DMS 273 treated with DMSO at 0.1 percent for 48 hours (cell line): ENCODE measurements at places on chromosomes 16 and 17.

DNA sequence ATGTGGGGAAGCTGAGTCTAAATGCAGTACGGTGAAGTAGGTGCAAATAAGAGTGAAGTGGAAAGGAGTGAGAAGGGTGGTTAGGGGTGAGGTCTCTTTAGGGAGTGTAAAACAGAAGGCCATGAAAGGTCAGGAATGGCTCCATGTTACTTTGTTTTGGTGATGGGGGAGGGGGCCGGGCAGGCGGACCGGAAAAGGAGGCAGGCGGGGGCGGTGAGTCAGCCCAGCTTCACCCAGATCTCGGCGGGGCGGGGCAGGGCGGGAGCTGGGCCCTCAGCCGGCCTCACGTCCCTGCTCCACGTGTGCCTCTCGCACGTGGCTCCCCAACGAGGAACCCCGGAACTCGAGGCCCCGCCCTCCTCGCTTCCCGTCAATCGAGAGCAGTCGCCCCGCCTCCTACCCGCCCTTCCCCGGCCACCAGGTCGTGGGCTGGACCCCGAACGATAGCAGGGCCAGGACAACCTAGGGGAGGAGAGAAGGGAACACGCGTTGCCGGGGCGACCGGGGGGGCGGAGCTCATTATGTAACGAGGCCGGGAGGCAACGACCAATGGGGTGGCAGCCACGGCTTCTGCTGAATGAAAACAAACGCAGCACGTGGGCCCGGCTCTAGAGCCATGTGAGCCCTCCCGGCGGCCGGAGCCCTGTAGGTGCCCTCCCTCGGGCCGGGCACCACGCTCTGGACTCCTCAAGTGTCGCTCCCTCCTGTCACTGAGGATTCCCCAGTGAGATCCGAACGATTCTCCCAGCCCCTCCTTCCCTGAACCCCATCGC, 1.4 kb downstream of the NR1D1 start:
- peak; percentile 95 for DNase-seq

- DNase-seq: no peak
Observed at GRCh38 chr17:46977750-46978488, 1.1 kb downstream of the RPRML start.

GRCh38 chr16:81861503-81861902, 82.4 kb downstream of the PLCG2 start:
- no peak for DNase-seq

DNA sequence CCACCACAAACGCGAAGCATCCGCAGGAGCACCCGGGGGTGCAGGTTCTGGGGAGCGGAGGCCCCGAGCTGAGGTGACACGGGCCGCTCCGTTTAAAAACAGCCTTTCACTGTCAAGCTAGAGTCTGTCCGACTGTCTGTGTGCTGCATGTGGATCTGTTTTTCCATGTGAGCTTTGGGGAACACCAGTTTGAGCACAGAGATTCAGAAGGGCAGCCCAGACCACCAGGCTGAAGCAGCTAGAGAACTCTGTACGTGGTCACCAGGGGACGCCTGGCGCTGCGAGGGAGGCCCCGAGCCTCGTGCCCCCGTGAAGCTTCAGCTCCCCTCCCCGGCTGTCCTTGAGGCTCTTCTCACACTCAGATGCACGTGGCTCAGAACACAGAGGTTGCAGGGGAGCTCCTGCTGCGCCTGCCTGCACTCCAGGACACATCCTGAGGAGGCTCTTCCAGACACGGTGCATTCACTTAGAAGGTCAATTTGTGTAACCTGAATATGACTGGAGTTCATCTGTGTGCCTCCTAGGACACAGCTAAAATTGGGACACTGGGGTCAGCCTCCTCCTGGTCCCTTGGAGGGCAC, 15.7 kb upstream of the FOXK2 start:
- no peak for DNase-seq

- no peak for DNase-seq
Observed at GRCh38 chr16:84467256-84467655, 37.2 kb downstream of the MEAK7 start.

- DNase-seq: no peak
Observed at GRCh38 chr17:76307966-76308338, at the start of gene QRICH2. TSS of gene QRICH2 (minus strand) at chr17:76308276. CDS start at chr17:76307998, 278 bp downstream.

DNA sequence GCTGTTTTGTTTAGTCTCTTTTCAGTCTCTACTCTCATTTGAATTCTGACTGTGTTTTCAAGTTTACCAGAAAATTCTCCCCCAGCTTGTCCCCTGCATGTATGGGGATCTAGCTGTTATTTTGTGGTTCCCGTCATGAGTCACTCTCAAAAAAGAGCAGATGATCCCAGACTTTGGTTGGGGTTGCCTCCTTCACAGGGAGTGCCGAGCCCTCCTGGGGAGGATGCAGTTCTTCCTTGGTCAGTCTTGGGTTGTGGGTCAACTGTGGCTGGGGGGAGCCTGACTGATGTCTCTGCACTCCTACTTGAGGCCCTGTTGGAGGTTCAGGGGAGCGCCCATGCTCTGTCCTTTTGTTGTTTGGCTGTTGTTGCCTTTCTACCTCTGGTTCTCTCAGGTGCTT, 37.7 kb downstream of the EPN2 start:
- DNase-seq: no peak

GRCh38 chr16:85396879-85397871, 215.9 kb upstream of the GSE1 start:
- peak; percentile 66 for DNase-seq

- DNase-seq: no peak
Observed at GRCh38 chr16:30110661-30111060, 2.7 kb downstream of the GDPD3 start.
